Fibroblast of villous mesenchyme (primary cell): ENCODE measurements at places on chromosomes 6 and 20. TPM values are rescaled to one million over a fixed set of nuclear protein-coding genes. Genes with fewer than 3 reads are reported as not detected.

IL17F gene
- total RNA-seq: under 0.01 TPM in 1 of 2 replicates, not detected in the other

LIN28B gene
- total RNA-seq: 5.6 and 7.4 TPM in 2 replicates

BPI gene
- not detected in 2 replicates for total RNA-seq

PROKR2 gene
- total RNA-seq: not detected in 2 replicates

B4GALT5 gene
- 19.6 and 33.7 TPM in 2 replicates for total RNA-seq

TPX2 gene
- 35.4 and 62.2 TPM in 2 replicates for total RNA-seq

MAP7 gene
- total RNA-seq: 0.64 and 1.3 TPM in 2 replicates

CST3 gene
- 55.3 and 123 TPM in 2 replicates for total RNA-seq

TP53INP2 gene
- 4.2 and 4.3 TPM in 2 replicates for total RNA-seq

KCNQ5 gene
- total RNA-seq: 0.86 and 0.97 TPM in 2 replicates

CD24 gene
- total RNA-seq: 1.3 and 4.3 TPM in 2 replicates

COL21A1 gene
- under 0.01 and 0.64 TPM in 2 replicates for total RNA-seq

MTCH1 gene
- total RNA-seq: 224 and 228 TPM in 2 replicates

PRKN gene
- 2.2 and 4.2 TPM in 2 replicates for total RNA-seq

RAMACL gene
- total RNA-seq: 0.43 and 0.97 TPM in 2 replicates

PHACTR1 gene
- total RNA-seq: 0.32 and 0.43 TPM in 2 replicates

BPIFB1 gene
- not detected in 2 replicates for total RNA-seq

ARHGAP40 gene
- total RNA-seq: not detected in 2 replicates

HLA-DOB gene
- total RNA-seq: 0.32 and 0.43 TPM in 2 replicates

DEFB124 gene
- total RNA-seq: not detected in 2 replicates

RMND1 gene
- total RNA-seq: 30.0 and 30.7 TPM in 2 replicates

DOK5 gene
- under 0.01 and 1.3 TPM in 2 replicates for total RNA-seq

MOG gene
- total RNA-seq: not detected in 2 replicates

RNF217 gene
- total RNA-seq: 24.5 and 25.5 TPM in 2 replicates

PRSS35 gene
- total RNA-seq: 5.2 and 15.1 TPM in 2 replicates

PARD6B gene
- 1.6 and 6.5 TPM in 2 replicates for total RNA-seq

DPPA5 gene
- total RNA-seq: not detected in 2 replicates

ADGRF5 gene
- 0.86 and 6.1 TPM in 2 replicates for total RNA-seq

ABHD16B gene
- total RNA-seq: not detected in 2 replicates

WFDC10B gene
- not detected in 2 replicates for total RNA-seq

PNLDC1 gene
- 0.32 TPM in 1 of 2 replicates, not detected in the other for total RNA-seq

SUPT3H gene
- 7.8 and 10.0 TPM in 2 replicates for total RNA-seq

LBP gene
- total RNA-seq: not detected in 2 replicates

TMEM200A gene
- total RNA-seq: 43.6 and 47.7 TPM in 2 replicates

BANF2 gene
- total RNA-seq: not detected in 2 replicates

SLC35F1 gene
- under 0.01 TPM in 1 of 2 replicates, not detected in the other for total RNA-seq
